ENCODE measurements at places on chromosomes 12 and 14. TPM values are rescaled to one million over a fixed set of nuclear protein-coding genes. Genes with fewer than 3 reads are reported as not detected.

GRCh38 chr12:114916124-114916523, 232.1 kb upstream of the TBX3 start:
- no peaks in the 10 kb centered on the region for H3K36me3 ChIP-seq
- no peak for DNase-seq
- no peak overlapping the region for H3K4me3 ChIP-seq
- no peak overlapping the region for H3K27ac ChIP-seq

DNA sequence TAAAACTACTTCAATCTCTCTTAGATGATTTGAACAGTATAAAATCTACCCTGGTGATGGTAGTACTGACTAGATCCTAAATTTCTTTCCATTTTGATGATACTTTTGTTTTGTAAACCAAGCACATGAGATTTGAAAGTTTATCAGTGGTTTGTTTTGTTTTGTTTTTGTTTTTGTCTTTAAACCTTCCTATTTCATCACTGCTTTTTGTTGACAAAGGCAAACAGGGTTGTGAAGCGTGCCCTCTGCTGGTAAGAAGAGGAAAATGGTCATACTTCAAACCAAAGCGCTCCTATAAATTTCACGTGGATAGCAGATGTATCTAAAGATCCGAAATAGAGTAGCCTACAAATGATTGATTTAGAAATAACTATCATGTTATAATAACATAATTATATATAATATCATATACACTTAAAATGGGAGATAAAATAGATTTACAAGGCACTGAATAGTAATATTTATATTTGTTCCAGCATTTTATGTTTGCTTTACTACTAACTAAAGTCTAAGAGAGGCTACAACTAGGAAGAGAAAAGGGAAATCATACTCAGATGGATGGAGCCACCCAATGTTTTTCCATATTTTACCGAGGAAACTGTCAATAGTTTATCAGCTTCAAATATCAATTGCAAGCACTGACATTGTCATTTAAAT, 254.0 kb upstream of the USP15 start:
- no peaks in the 10 kb centered on the region for H3K36me3 ChIP-seq
- H3K27ac ChIP-seq = no peak overlapping the region
- peaks cover 3% of the 10 kb centered on the region for H3K27me3 ChIP-seq
- H3K4me1 ChIP-seq = no peaks in the 10 kb centered on the region
- peak; percentile 43 for DNase-seq
- H3K4me3 ChIP-seq = no peak overlapping the region

- peaks cover 1% of the 10 kb centered on the region for H3K36me3 ChIP-seq
- no peak for DNase-seq
- no peak overlapping the region for H3K4me3 ChIP-seq
- H3K4me1 ChIP-seq = peaks cover 3% of the 10 kb centered on the region
- H3K27ac ChIP-seq = no peak overlapping the region
Observed at GRCh38 chr12:107282628-107283027, 189.3 kb upstream of the CRY1 start.

GRCh38 chr12:103742349-103742932, 98.6 kb downstream of the NT5DC3 start:
- no peaks in the 10 kb centered on the region for H3K36me3 ChIP-seq
- H3K27me3 ChIP-seq = peaks cover 6% of the 10 kb centered on the region
- no peak overlapping the region for H3K27ac ChIP-seq
- H3K4me1 ChIP-seq = no peaks in the 10 kb centered on the region
- no peak for DNase-seq
- H3K4me3 ChIP-seq = no peak overlapping the region

DNA sequence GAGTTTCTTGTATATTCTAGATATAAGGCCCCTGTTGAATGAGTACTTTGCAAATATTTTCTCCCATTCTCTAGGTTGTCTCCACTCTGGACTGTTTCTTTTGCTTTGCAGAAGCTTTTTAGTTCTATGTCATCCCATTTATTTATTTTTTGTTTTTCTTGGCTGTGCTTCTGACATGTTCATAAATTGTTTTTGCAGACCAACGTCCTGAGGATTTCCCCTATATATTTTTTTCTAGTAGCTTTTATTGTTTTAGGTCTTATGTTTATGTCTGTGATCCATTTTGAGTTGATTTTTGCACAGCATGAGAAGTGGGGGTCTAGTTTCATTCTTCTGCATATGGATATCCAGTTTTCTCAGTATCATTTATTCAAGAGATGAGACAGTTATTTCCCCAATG, 70.4 kb upstream of the BTG1 start:
- H3K4me1 ChIP-seq = peaks cover 39% of the 10 kb centered on the region
- H3K27me3 ChIP-seq = no peaks in the 10 kb centered on the region
- H3K4me3 ChIP-seq = no peak overlapping the region
- H3K36me3 ChIP-seq = no peaks in the 10 kb centered on the region
- H3K27ac ChIP-seq = no peak overlapping the region

DNA sequence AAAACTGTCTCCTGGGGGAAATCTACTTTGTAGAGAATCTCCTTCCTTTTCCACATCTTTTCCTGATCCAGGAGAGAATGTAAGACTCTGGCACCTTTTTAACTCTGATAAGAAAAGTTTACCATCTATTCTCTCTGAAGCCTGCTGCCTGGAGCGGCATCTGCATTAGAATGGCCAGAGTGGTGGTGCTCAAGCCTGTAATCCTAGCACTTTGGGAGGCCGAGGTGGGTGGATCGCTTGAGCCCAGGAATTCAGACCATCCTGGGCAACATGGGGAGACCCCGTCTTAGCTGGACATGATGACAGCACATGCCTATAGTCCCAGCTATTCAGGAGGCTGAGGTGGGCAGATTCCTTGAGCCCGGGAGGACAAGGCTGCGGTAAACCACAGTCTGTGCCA, 1.4 kb upstream of the CHFR start:
- peak overlapping the region; percentile 58 for H3K4me3 ChIP-seq
- peaks cover 26% of the 10 kb centered on the region for H3K4me1 ChIP-seq
- H3K36me3 ChIP-seq = peaks cover 23% of the 10 kb centered on the region
- H3K27me3 ChIP-seq = no peaks in the 10 kb centered on the region
- no peak for DNase-seq
- H3K27ac ChIP-seq = peak overlapping the region; percentile 79

The C12orf54 gene
- total RNA-seq = not detected

The KCNK10 gene
- total RNA-seq = not detected

The LALBA gene
- not detected for total RNA-seq

DNA sequence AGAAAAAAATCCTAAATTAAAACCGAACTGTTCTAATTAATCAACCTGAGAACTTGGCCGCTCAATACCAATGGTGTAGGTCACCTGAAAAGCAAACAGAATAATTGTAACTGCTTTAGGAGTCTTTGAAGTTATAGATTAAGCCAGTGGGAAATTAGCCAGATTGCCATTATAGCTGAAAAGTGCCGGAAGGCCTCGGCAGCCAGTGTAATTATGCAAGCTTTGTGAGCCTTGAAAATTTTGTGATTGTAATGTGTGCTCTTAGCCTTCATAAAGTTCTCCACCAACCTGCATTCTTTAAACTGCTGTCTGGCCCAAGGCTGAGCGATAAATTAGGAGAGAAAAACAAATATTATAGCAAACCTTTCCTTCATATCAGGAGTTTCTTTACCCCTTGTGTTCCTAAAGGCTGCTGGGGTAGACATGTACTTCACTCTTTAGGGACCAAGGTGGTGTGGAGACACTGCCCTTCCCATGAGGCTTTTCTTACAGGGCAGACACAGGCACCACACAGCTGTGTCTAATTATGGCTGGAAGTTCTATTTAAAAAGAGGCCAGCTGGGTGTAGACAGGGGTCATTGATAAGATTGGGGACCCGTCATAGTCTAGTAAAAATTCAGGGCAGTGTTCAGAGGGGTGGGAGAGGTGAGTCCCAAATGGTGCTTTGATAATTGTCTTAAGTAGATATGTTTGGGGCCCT, 991.2 kb downstream of the FLRT2 start:
- H3K4me3 ChIP-seq = no peak overlapping the region
- H3K27ac ChIP-seq = no peak overlapping the region
- no peaks in the 10 kb centered on the region for H3K4me1 ChIP-seq
- H3K27me3 ChIP-seq = no peaks in the 10 kb centered on the region

The PRPH gene
- total RNA-seq = not detected

The GLS2 gene
- total RNA-seq = 4.6 TPM

DNA sequence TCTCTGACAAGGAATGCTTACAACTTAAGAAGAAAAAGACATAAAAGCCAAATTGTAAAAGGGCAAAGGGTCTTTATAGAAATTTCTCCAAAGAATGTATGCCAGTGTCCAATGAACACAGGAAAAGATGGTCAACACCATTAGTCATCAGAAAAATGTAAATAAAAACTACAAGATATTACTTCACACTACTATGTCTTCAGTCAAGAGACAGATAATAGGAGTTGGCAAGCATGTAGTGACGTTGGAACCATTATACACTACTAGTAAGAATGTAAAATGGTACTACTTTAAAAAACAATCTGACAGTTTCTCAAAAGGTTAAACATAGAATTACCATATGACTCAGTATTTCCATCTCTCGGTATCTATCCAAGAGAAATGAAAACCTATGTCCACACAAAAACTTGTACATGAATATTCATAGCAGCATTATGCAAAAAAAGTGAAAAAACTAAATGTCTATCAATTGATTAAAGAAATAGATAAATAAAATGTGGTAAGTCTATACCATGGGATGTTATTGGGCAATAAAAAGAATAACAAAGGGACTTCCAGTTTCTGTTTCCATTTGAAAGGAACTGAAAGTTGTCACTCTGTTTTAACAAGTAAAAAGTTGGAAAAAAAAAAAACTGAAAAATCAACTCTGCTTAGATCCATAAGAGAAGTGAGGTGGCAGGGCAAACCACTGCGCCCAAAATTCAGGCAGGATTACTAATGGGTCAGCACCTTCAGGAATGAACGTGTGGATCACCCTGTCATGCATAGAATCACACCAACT, 69.8 kb downstream of the ALG10B start:
- no peak for DNase-seq
- no peak overlapping the region for H3K4me3 ChIP-seq
- H3K4me1 ChIP-seq = no peaks in the 10 kb centered on the region
- no peaks in the 10 kb centered on the region for H3K27me3 ChIP-seq
- H3K27ac ChIP-seq = no peak overlapping the region

GRCh38 chr12:69007101-69007854, 74.3 kb upstream of the CPM start:
- no peaks in the 10 kb centered on the region for H3K36me3 ChIP-seq
- H3K4me3 ChIP-seq = peak overlapping the region; percentile 56
- peaks cover 28% of the 10 kb centered on the region for H3K27me3 ChIP-seq
- peak overlapping the region; percentile 83 for H3K27ac ChIP-seq

- DNase-seq = no peak
- no peaks in the 10 kb centered on the region for H3K4me1 ChIP-seq
- H3K36me3 ChIP-seq = no peaks in the 10 kb centered on the region
- no peak overlapping the region for H3K4me3 ChIP-seq
- no peak overlapping the region for H3K27ac ChIP-seq
- H3K27me3 ChIP-seq = peaks cover 3% of the 10 kb centered on the region
Observed at GRCh38 chr12:15754233-15754632, 35.0 kb downstream of the EPS8 start.

DNA sequence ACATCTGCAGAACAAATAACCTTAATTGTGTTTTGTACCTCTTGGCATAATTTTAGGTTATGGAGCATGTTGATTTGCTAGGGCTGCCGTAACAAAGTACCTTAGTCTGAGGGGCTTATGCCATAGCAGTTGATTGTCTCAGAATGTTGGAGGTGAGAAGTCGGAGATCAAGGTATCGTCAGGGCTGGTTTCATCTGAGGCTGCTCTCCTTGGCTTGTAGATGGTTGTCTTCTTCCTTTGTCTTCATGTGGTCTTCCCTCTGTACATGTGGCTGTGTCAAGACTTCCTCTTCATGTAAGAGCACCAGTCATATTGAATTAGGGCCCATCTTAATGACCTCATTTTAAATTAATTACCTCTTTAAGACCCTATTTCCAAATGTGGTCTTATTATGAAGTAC, 64.4 kb upstream of the PTHLH start:
- no peak overlapping the region for H3K27ac ChIP-seq
- H3K27me3 ChIP-seq = no peaks in the 10 kb centered on the region
- no peaks in the 10 kb centered on the region for H3K36me3 ChIP-seq
- H3K4me3 ChIP-seq = no peak overlapping the region
- DNase-seq = no peak

The CRIP1 gene
- 67.3 TPM for total RNA-seq

The FAM161B gene
- 1.6 TPM for total RNA-seq

GRCh38 chr14:77618381-77618970, 2.0 kb upstream of the SPTLC2 start:
- no peak for DNase-seq
- H3K36me3 ChIP-seq = peaks cover 4% of the 10 kb centered on the region
- H3K27ac ChIP-seq = no peak overlapping the region

DNA sequence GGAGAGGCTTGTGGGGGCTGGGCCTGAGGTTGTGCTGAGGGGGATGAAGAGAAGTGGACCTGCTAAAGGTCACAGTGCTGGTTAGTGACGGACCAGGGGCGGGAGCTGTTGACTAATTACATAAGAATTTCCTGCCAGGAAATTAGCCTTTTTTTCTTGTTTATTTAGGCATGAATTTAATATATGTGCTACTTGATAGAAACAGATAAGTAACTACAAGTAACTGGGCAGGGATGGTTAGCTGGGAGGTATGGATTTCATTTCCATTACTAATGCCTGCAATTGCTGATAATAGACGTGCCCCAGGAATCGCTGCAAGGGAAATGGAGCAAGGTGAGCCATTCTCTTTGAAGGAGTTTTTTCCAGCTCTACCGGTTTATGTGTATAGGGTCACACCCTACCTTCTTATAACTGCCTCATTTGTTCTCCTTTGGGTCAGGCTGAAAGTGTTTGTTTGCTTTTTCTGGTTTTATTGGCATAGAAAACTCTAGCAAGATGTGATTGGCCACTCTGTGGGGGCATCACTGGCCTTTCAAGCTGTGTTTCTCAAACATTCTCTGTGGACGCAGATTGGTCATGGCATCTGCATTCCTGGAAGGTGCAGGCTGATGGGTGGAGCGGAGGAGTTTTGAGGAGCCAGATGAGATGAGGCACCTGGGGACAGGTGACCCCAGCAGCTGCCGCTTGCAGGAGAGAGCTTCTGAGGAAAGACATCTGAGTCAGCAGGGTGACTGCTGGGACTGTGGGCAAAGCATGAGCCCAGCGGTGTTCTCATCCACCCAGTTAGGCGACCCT, 19.0 kb upstream of the GPRC5A start:
- no peak overlapping the region for H3K4me3 ChIP-seq
- H3K36me3 ChIP-seq = peaks cover 4% of the 10 kb centered on the region
- H3K27ac ChIP-seq = no peak overlapping the region

The APAF1 gene
- total RNA-seq = 14.5 TPM

GRCh38 chr14:23299986-23300686, 2.5 kb downstream of the PPP1R3E start:
- H3K27ac ChIP-seq = peak overlapping the region; percentile 83
- peaks cover 3% of the 10 kb centered on the region for H3K27me3 ChIP-seq
- peaks cover 5% of the 10 kb centered on the region for H3K36me3 ChIP-seq
- no peak for DNase-seq

DNA sequence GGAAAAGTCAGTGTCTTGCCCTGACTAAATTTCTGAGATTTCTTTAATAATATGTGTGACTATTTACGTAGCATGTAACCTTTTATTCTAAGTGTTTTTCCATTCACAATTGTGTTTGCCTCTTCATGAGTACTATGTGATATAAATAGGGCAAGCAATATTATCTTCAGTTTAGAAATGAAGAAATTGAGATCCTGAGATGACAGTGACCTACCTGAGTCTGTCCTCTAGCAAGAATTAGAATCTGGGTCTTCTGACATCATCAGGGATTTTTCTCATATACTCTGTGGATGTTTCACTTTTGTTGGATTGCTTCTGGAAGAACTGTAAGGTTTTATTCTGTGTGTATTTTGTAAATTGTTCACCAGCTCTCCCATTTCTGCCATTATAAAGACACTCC, 35.0 kb downstream of the TMTC2 start:
- no peaks in the 10 kb centered on the region for H3K36me3 ChIP-seq
- H3K27ac ChIP-seq = no peak overlapping the region
- DNase-seq = no peak
- no peak overlapping the region for H3K4me3 ChIP-seq

GRCh38 chr14:102154821-102155549, 15.3 kb downstream of the WDR20 start:
- no peak overlapping the region for H3K27ac ChIP-seq
- no peak overlapping the region for H3K4me3 ChIP-seq
- H3K36me3 ChIP-seq = peaks cover 21% of the 10 kb centered on the region
- peaks cover 50% of the 10 kb centered on the region for H3K4me1 ChIP-seq

The SYCP3 gene
- total RNA-seq = not detected
